Activated naive CD4-positive, alpha-beta T cell treated with anti-CD3 and anti-CD28 coated beads for 36 hours (primary cell): ENCODE measurements at places on chromosomes 4 and X. TPM values are rescaled to one million over a fixed set of nuclear protein-coding genes. Genes with fewer than 3 reads are reported as not detected.

- no peaks in the 10 kb centered on the region for H3K4me1 ChIP-seq
- no peak for DNase-seq
- H3K4me3 ChIP-seq = no peak overlapping the region
- H3K36me3 ChIP-seq = no peaks in the 10 kb centered on the region
These were observed 723.6 kb downstream of the TRAM1L1 start for GRCh38 chr4:116361790-116362189.

The IL15 gene
- 0.52 TPM for total RNA-seq

GRCh38 chr4:121462660-121463261, 81.9 kb upstream of the QRFPR start:
- H3K27me3 ChIP-seq = peaks cover 20% of the 10 kb centered on the region
- H3K27ac ChIP-seq = no peak overlapping the region
- no peaks in the 10 kb centered on the region for H3K4me1 ChIP-seq
- H3K4me3 ChIP-seq = no peak overlapping the region
- DNase-seq = peak; percentile 69

The ARSJ gene
- total RNA-seq = 0.10 TPM

DNA sequence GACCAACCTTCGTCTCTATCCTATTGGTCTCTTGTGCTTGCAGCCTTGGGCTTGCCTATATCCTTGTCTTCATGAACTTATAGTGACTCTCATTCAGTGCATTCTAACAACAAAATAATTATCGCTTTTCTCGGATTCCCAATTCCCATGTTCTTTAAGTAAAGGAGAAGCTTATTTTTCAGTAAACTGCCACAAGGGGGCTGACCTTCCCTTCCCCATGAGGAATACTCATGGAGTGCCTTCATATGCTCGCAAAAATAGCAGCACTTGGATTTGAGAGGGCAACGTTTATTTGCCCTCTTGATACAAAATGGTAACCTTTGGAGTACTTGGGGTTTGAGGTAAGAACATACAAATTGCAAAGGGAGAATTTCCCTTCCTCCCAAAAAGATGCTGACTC, 183.2 kb upstream of the TENT5D start:
- no peaks in the 10 kb centered on the region for H3K4me1 ChIP-seq
- no peaks in the 10 kb centered on the region for H3K36me3 ChIP-seq
- no peak for DNase-seq
- no peaks in the 10 kb centered on the region for H3K27me3 ChIP-seq

DNA sequence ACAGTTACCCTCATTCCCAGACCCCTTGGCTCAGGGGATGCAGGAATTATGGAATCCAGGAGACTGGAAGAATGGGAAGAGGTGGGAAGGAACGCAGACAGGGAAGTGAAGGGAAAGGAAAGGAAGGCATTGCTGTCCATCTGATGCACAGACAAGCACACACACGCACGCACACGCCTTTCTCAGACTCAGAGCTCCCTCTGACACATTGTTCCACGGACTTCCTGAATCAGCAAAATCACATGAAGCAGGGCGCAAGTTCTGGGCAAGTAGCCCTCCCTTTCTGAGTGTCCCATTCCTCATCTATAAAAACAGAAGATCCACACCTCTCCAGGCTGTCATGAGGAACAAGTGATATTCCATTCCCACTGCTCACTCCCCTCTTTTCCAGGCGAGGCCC, 13.2 kb downstream of the IQSEC2 start:
- no peaks in the 10 kb centered on the region for H3K27me3 ChIP-seq
- H3K27ac ChIP-seq = no peak overlapping the region
- H3K4me1 ChIP-seq = peaks cover 5% of the 10 kb centered on the region

The VCX3B gene
- total RNA-seq = not detected

The CFP gene
- 6.8 TPM for total RNA-seq
